Stimulated activated CD8-positive, alpha-beta memory T cell treated with anti-CD3 and anti-CD28 coated beads, Interleukin-7, amount 100 ng/mL, for 24 hours (primary cell): ENCODE measurements at places on chromosomes 1 and 21.

DNA sequence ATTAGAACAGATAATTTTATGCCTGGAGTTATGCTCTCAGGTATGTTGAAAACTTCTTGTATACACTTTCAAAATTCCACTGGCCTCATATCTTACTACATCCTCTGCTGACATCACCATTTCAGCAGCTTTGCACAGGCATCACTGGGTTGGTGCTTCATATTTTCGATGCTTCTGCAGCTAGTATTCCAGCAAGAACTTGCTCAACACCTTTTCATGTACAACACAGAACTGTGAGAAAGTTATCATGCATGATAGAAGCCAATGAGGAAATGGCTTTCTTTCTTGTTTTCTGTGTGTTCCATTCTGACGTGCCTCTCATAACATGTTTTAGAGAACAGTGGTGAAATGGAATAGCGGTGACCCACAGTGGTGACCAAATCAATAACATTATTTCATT, 5.1 kb upstream of the GBP5 start:
- DNase-seq: no peak

- DNase-seq: no peak
Observed at GRCh38 chr1:94755675-94756074, 64.5 kb upstream of the SLC44A3 start.

- no peak for DNase-seq
Observed at GRCh38 chr1:83929184-83929583, 69.7 kb downstream of the TTLL7 start.

GRCh38 chr1:151475175-151475574, 15.9 kb upstream of the POGZ start:
- no peak for DNase-seq

- DNase-seq: no peak
Observed at GRCh38 chr1:208455821-208456220, 211.6 kb upstream of the PLXNA2 start.

GRCh38 chr1:45913731-45914501, 110.5 kb downstream of the MAST2 start:
- DNase-seq: no peak

GRCh38 chr1:19946971-19947370, 23.6 kb upstream of the PLA2G2E start:
- DNase-seq: no peak

- no peak for DNase-seq
Observed at GRCh38 chr1:248849152-248849551, 9.7 kb downstream of the ZNF692 start.

GRCh38 chr21:25457411-25457810, 149.9 kb downstream of the MRPL39 start:
- DNase-seq: no peak

GRCh38 chr1:81760477-81761097, 40.1 kb upstream of the ADGRL2 start:
- no peak for DNase-seq

DNA sequence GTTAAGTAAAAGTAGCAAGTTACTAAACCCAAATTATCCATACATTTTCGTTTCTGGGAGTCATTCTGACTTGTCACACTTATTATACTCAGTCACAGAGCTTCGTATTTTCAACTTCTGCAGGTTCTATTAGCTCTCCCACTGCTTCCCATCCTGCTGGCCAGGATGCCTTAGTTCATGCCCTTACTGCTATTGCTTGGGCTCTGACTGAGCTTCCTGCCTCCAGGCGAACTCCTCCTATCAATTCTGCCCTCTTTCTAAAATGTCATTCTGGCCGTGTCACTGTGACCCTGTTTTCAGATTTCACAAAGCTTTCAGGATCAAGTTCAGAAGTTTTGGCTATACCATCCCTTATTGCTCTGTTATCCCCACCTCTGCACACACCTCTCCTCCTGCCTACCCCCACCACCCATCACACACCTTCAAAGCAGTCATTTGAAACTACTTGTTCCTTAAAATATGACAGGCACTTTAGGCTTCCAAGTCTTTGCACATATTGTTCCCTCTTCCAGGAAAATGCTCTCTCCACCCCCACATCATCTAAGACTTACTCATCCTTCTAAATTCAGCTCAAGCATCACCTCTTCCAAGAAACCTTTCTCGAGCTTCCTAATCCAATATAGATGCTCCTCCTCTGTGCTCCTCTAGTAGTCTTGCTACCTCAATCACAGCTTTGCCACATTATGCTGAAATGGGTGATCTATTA, 278.0 kb downstream of the BRINP2 start:
- DNase-seq: no peak

- no peak for DNase-seq
Observed at GRCh38 chr1:183883623-183884022, 78.7 kb downstream of the RGL1 start.

GRCh38 chr21:16532840-16533239, 803.1 kb downstream of the USP25 start:
- DNase-seq: no peak

DNA sequence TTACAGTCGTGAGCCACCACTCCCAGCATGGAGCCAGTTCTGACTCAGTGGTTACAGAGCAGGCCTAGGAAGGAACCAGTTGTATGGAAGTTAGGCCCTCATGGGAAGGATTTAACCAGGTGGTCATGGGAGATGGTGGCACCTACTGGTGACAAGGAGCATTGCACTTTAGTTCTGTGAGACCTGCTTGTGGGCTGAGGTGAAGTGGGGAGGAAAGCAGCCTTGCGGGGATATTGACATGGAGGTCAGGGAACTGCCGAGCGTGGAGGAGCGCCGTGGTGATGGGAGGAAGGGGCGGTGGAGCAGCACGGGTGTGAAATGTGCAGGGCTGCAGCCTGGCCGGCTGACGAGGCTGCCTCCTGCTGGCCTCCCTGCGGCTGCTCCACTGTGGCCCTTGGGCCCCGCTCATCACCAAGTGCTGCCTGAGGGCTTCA, 100.4 kb downstream of the GALNT2 start:
- no peak for DNase-seq

- DNase-seq: no peak
Observed at GRCh38 chr1:226497276-226497833, 51.2 kb upstream of the STUM start.

DNA sequence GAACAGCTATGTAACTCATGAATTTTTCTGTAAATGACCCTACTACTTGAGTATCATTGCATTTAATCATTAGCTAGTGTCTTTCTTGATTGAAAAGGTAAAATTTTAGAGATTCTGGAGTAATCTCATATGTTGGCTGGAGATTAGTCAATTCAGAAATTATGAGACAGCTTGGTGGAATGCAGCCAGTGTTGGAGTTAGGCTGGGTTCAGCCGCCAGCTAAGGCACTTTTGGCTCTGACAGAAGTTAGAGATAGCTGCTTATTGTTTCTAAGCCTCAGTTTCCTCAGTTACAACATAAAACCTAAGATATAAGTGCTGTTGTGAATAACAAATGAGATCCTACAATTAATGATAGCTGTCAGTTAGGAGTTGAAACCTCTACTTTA, 49.4 kb downstream of the TBCE start:
- no peak for DNase-seq

DNA sequence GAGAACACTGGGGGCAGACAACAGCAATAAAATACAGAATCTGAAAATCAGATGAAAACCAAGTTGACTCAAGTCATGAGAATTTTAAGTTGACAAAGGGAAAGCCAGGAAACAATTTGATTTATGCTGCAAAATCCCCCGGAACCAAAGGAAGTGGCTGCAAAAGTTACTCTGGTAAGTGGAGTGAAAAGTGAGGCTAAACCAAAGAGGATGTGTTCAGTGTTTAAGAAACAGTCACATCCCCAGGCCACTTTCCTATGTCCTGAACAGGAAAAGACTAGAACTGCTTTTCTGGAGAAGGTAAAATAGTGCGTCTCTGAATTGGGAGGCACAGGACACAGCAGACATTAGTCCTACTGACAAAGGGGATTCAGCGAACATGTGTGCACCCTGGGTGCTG, 5.9 kb downstream of the TARBP1 start:
- DNase-seq: no peak

DNA sequence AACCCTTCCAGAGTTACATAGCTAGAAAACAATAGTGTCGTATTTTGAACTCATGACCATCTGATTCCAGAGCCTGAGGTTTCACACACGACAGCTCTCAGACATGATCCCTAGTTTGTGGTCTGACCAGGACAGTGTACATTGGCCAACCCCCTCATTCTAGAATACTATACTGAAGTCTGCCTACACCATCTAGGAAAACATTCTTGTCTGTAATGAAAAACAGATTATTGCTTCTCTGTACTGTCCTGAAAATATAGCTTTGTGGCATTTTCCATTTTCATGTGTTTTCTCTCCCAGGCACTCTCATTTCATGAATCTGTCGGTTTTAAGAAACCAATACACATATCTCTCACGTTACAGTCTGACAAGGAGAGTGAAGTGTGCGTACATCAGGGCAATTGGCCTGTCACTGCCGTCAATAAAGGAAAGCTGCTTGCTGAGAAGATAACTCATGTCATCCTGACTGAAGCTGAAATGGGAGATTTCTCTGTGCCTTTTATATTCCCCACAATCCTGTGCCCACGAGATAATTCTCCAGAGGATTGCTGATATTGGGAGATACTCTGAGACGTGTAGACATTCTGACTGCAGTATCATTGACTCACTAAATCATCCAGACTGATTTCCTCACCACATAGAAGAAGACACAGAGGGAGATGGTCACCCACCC, 585.6 kb downstream of the PLPP3 start:
- DNase-seq: no peak

DNA sequence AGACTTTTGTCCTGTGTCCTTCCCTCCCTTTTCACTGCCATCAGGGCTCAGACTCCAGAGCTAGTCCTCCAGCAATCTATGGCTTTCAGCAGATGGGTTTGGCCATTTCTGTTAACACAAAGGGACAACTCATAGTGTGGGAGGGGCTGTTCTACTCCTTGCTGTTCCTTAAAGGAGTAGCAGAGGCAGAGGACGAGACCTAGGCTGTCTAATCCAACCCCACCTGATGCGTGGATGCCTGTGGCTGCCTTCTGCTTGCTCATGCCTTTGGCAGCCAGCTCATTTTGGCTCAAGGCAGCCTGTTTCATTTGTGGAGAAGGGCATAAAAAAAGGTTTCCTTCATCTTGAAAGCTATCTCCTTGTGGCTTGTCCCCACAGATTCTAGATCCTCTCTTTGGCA, 27.0 kb downstream of the MFSD2A start:
- DNase-seq: no peak

DNA sequence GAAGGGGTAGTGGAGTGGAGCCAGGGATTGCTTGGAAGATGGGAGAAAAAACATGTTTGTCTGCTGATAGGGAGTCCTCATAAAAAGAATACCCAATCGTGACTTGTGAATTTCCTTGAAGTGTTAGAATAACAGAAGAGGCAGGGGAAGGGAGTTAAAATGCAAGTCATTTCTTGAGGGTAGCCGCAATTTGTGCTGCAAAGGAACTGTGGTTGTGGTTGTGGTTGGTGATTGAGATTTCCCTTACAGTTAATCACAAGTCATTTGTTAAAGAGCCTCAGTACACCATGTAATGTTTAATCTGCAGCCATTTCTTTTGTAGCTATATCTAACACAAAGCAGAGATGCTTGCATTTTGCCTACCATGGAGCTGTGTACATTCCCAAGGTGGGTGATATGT, 38.5 kb upstream of the EGLN1 start:
- no peak for DNase-seq

GRCh38 chr1:203720242-203720641, 44.7 kb upstream of the LAX1 start:
- DNase-seq: no peak

DNA sequence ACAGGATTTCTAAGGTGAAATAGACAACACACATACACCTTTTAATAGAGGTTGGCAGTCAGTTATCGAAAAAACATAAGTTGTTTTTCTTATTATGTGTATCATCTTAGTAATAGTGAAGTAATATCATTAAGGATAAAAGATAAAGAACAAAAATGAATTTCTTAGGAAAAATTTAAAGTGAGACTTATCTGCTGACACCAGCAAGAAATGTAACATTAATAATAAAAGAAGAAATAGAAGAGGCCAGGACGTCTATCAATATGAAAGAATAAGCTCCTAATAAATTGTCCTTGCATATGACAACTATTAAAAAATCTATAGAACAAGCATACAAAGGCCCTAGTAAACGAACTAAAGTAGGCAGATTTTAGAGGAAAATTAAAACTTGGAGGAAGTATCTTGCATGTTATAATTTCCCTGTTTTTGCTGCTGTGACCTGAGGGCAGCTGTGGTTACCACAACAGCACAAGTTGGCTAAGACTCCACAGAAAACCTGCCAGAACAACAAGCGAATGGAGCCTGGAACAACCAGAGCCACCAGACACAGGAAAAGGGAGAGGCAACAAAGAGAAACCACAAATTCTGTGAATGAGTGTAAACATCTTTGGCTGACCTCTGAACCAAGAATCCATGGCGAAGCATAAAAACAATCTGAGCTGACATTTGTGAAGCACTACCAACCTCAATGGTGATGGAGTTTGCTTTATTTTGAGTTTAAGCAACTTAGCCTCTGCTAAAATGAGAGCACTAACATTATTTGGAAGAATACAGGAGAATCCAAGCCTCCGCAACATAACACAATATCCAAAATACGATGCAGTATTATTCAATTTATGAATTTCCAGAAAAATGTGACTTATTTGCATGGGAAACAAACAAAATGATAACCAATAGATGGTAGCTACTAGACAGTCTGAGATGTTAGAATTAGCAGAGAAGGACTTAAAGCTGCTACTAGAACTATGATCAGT, 207.5 kb downstream of the KCNT2 start:
- DNase-seq: no peak

DNA sequence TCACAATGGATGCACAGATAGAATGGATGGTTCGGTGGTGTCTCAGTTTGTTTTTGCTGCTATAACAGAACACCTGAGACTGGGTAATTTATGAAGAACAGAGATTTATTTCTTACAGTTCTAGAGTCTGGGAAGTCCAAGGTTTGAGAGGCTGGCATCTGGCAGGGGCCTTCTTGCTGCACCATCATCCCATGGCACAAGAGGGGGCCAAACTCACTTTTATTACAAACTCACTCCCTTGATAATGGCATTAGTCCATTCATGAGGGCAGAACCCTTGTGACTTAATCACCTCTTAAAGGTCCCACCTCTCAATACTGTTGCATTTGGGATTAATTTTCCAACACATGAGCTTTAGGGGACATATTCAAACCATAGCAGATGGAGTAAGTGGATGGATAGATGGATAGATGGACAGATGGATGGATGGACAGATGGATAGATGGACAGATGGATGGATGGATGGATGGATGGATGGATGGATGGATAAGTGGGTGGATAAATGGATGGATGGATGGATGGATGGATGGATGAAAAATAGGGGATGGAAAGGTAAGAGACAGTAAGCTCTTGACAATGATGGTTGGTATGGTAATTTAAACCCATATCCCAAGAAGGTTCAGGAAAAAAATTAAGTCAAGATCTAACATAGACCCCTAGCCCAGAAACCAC, 16.5 kb downstream of the CAMK2N1 start:
- DNase-seq: no peak
